CD4-positive, alpha-beta T cell treated with Interleukin-10 for 1 hour (primary cell): ENCODE measurements at places on chromosomes 3 and 15.

- DNase-seq = no peak
Observed at GRCh38 chr3:24149032-24149431, 203.9 kb downstream of the NR1D2 start.

- DNase-seq = no peak
Observed at GRCh38 chr15:76803049-76803571, 102.0 kb downstream of the SCAPER start.

- no peak for DNase-seq
Observed at GRCh38 chr3:104909198-104909597, 457.5 kb upstream of the ALCAM start.

GRCh38 chr15:98586066-98586465, 62.3 kb upstream of the IGF1R start:
- no peak for DNase-seq

DNA sequence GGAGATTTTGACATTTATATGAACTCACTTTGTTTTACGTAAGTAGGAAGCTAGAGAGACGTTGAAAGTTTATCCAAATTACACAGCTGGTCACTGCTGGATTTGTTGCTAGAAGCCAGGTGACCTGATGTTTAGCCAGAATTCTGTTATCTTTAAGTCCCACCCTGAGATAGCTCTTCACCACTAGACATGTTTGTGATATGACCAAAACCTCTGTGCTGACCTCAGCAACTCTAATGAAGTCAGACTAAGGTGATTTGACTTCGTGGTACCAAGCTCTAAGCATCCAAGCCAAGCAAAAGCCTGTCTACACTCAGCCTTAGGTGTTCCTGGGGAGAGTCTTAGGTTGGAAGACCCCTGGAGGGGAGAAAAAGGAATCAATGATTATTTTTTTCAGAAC, 102.4 kb downstream of the ARRDC4 start:
- no peak for DNase-seq

- DNase-seq = no peak
Observed at GRCh38 chr15:28985691-28986090, 99.9 kb downstream of the APBA2 start.

DNA sequence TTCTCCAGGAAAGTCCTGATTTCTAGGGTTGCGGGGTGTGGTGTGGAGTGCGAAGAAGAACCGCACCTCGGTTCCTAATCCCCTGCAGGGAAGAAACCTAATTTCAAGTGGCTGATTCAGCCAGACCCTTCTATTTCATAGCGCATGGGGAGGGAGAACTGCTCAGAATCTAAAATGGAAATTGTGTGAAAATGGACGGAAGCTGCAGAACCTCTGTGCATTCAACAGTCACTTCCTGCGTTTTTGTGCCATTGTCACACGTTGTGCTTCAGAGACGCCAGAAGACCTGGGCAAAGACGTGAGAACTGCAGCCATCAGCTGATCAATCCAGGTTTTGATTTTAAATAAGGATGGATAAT, 1.2 kb downstream of the SIDT1 start:
- peak; percentile 63 for DNase-seq

GRCh38 chr3:194910414-194910984, 224.8 kb downstream of the FAM43A start:
- DNase-seq = no peak

GRCh38 chr3:126828306-126828705, 124.3 kb downstream of the CHCHD6 start:
- no peak for DNase-seq

DNA sequence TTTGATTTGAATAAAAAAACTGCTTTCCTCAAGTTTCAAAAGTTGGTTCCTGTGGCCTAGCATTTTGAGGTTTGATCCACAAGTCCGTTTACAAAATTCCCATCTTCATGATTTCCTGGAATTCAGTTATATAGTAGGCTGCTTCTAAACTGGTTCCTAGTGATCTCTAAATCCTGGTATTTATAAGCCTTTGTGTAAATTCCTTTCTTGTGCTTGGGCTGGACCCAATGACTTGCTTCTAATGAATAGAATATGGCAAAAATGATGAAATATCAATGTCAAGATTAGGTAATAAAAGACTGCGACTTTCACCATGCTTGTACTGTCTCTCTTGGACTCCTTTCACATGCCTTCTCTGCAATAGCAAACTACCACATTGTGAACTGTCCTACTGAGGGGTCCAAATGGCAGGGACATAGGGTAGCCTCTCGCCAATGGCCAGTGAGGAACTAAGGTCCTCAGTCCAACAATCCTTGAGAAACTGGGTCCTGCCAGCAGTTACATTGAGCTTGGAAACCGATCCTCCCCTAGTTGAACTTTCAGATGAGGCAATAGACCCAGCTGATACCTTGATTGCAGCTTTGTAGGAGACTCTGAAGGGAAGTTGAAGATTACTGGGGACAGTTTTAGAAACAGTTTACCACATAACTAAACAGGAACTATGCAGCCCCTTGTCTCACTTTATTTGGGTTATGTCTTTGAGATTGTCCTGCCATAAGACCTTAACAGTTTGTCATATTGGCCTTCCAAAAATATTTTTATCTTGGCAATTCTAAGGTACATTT, 303.9 kb upstream of the TBC1D5 start:
- no peak for DNase-seq

DNA sequence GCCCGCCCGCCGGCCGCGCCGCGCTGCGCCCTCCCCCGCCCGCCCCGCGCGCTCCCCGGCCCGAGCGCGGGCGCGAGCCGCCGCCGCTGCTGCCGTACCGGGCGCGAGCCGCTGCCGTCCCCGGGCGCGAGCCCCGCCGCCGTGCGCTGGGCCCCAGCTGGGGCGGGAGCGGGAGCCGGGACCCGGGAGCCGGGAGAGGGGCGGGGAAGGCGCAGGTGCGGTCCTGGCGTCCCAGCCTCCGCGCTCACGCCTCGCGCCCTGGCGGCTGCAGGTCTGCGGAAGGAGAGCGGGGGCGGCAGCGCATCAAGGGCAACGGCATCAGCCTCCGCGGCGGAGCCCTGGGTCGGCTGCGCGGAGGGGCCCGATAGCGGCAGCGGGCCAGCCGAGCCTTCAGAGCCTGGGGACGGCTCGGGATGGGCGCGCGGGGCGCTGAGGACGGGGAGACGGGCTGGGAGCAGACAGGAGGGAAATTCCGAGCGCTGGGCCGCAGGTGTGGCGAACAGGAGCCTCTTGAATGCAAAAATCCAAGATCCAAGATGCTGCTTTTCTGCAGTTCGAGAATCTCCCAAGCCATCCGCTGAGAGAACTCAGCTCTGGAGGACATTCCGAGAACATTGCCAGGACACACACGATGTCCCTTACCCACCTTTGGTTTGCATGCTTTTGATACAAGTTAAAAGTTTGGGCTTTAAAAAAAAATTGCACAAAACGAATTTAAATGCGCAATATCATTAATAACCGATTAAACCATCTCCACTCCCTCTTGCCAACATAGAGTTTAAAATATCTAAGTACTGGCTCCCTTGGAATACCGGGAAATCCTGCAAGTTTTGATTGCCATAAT, 251.1 kb downstream of the TJP1 start:
- no peak for DNase-seq

DNA sequence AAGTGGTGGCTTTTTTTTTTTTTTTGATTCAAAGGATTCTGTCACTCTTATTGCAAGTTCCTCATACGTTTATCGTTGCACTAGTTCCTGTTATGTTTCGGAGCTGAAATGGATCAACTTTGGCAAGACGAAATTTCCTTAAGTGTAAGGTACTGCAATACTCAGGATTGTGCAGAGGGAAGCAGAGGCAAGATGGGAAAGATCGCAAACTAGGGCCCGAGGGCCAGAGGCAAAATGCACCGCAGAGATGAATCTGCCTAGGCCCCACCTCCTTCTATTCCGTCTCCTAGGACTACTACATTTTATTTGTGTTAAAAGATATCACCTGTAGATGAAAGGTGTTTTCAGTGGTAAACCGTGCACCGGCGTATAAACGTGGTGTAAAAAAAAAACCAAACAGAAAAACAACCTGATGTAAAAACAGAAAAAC, 331 bp downstream of the RNU6-1 start:
- no peak for DNase-seq

- no peak for DNase-seq
Observed at GRCh38 chr3:197404030-197404429, 105.6 kb upstream of the DLG1 start.

- DNase-seq = no peak
Observed at GRCh38 chr15:38829086-38829485, 264.5 kb upstream of the RASGRP1 start.

- DNase-seq = no peak
Observed at GRCh38 chr3:119774444-119774843, 7.5 kb upstream of the NR1I2 start.

DNA sequence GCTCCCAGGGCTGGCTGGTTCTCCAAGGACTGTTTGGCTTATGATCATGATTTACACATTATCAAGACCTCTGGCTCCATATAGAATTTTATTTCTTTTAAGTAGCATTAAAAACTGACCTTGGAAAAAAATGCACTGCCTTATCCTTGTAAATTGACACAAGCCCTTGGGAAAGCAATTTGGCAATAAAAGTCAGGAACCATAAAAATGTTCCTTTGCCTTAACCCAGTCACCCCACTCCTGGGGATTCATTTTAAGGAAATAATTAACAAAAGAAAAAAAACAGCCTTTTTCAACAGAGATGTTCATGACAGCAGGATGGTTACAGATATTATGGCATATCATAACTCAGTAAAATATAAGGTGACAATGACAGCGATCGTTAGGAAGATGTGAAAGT, 51.6 kb upstream of the NR2E3 start:
- DNase-seq = no peak

GRCh38 chr3:147449669-147450068, 40.5 kb downstream of the ZIC1 start:
- DNase-seq = no peak

GRCh38 chr3:123618076-123618708, 33.3 kb upstream of the HACD2 start:
- no peak for DNase-seq

DNA sequence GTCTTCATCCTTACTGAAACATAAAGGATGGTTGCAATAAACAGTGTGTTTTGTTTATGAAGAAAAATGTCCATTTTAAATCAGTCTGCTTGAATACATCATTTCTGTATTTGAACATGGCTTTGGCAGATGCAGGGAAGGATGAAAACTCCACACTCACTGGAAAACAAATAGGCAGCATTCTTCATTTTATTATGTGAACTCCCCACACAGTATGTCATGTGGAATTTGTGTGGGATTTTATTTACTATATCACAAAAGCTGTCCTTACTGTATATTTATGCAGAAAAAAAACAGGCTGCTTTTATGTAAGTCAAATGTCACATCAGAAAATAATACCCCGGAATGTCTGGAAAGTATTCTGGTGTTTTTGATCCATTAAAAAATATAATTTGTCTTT, 44.1 kb upstream of the TJP1 start:
- DNase-seq = no peak

GRCh38 chr15:58036579-58036978, 28.9 kb downstream of the ALDH1A2 start:
- no peak for DNase-seq

GRCh38 chr3:155377071-155377470, 83.6 kb upstream of the STRIT1 start:
- no peak for DNase-seq

DNA sequence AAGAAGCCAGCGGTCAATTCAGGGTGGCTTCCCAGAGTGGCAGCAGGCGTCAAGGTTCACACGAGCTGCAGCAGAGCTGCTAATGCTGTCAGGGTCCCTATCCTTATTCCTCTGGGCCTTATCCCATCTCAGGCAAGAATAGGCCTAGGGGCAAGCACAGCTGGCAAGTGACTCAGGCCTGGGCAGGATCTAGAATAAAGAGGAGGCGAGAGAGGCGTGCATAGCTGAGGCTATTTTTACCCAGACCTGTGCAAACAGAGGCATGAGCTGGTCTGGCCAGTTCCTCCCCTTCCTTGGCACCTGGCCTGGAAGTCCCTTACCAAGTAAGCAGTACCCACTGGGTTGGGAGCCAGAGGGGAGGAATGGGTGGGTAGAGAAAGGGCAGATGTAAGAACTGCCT, 12.2 kb upstream of the VIPR1 start:
- no peak for DNase-seq

DNA sequence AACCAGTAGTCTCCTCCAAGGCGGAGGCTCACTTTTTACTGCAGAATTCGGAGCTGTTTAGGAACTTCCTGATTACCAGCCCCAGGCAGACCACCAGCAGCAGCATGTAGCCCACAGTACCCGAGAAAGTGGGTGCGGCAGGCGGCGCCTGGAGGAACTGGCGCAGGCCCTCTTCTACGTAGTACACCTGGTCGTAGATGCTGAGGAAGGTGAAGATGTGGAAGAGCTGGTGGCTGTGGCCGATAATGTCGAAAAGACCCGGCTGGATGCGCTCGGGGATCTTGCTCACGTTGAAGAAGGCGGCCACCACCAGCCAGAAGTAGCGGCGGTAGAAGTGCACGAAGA, 1.3 kb downstream of the PAQR9 start:
- no peak for DNase-seq

DNA sequence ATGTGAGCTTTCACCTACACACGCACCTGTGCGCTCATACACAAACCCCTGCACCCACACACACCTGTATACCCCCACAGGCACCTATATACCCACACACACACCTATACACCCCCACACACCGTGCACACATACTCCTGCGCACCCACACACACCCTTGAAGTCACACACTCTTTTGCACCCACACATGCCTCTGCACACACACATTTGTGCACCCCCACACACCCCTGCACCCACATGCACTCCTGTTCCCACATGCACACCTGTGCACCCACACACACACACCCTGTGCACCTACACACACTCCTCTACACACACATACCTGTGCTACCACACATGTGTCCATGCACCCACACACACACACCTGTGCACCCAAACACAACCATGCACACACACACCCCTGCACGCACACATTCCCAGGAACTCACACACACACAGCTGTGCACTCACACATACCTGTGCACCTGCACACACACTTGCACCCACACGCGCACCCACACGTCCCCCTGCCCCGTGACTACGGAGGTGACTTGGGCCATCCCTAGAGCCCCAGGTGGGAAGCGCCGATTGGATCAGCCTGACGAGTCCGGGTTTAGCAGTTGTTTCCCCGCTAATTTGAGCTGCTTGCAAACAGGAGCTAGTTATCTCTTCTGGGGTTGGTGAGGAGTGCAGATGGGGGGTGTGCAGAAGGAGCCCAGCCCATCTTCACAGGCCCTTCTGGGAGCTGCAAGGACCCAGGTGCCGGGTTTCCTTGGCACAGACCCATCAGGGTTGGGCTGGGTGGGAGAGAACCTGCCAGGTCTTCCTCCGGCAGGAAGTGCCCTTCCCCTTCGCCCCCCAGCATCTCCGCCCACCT, 97.8 kb downstream of the CHSY1 start:
- DNase-seq = no peak

DNA sequence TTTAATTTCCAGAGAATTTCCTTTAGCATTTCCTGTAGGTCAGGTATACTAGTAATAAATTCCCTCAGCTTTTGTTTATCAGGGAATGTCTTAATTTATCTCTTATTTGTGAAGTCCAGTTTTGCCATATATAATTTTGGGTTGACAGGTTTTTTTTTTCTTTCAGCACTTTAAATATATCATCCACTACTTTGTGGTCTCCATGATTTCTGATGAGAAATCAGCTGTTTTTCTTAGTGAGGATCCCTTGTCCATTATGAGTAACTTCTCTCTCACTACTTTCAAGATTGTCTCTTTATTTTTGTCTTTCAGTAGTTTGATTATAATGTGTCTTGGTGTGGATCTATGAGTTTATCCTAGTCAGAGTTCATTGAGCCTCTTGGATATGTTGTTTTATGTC, 105.7 kb downstream of the LRRC49 start:
- DNase-seq = no peak
